ENCODE measurements at places on chromosomes 6 and 20. TPM values are rescaled to one million over a fixed set of nuclear protein-coding genes. Genes with fewer than 3 reads are reported as not detected.

DNA sequence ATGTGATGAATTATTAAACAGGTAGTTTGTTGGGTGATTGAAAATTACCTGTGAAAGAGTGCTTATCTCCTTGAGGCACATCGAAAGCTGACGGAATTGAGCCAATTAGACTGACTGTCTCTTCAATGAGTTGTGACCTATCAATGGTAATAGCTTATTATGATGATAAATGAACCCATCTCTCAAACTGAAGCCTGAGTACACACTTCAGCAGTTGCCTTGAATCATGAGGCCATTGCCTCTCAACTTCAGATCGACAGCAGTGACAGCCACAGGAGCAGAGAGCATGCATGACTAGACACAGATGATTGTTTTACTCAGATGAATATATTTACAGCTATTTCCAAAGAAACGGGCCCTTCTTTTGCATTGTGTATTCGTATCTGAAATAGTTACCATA lies 323.9 kb downstream of the LAMA2 start:
- DNase-seq: no peak

Gene LCA5
- total RNA-seq: 2.2 TPM

- no peak for DNase-seq
Measured at GRCh38 chr6:80145509-80145908, 39.0 kb downstream of the BCKDHB start.

Gene TFAP2D
- not detected for total RNA-seq

Gene PGC
- total RNA-seq: not detected

GRCh38 chr20:3192226-3193015 lies 12.1 kb downstream of the DDRGK1 start:
- DNase-seq: no peak

- no peak for DNase-seq
Measured at GRCh38 chr6:136609873-136610706, 59.9 kb upstream of the MAP7 start.

GRCh38 chr20:2305029-2305428 lies 9.2 kb downstream of the TGM3 start:
- no peak for DNase-seq

DNA sequence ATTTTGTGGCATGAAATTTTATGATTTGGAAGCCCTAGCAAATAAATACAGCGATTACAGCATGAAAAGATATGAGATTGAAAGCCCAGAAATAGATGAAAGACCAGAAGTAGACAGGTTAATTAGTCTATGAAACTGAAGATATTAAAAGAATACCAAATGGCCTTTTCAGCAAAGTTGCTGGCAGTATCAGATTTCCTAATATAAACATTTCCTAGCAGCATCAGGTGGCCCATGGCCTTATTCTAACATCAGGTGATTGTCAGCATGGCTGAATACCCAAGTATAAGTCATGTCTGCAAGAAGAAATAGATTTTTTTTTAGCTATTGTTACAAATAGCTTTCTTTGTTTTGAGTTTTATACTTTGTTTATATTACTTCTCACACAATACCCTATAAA lies 93.2 kb downstream of the CLVS2 start:
- DNase-seq: no peak

All from Right ventricle myocardium inferior (tissue), 1 donor.